Fibroblast of skin of scalp (primary cell): ENCODE measurements at places on chromosomes 5 and 9.

DNA sequence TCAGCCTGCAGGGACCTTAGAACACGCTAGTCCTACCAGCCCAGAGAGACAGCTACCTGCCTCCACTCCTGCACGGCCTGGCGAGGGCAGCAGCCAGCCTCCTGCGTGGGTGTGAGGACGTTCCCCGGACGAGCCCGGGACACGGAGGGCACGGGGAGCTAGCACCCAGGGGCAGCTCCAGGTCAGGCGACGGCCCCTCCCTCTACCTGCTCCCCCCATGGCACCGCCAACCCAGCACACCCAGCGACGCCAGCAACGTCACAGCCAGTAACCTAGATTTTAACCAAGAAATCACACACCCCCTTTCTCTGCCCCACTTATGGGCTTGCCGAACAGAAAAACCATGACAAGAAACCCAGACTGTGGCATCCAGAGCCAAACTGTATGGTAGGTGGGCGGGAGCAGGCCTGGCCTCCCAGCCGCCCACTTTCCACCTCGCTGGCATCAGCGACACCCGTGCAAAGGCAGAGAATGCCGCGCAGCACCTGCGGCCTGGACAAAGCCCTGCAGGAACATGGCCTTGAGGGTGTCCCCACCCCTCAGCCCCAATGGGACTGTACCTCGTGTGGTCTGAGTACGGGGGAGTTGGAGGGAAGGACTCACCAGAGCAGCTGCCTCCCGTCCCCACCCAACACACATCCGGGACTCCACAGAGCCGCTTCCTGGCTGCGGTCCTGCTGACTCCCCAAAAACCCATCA lies 47.9 kb downstream of the NACC2 start:
- DNase-seq: no peak

DNA sequence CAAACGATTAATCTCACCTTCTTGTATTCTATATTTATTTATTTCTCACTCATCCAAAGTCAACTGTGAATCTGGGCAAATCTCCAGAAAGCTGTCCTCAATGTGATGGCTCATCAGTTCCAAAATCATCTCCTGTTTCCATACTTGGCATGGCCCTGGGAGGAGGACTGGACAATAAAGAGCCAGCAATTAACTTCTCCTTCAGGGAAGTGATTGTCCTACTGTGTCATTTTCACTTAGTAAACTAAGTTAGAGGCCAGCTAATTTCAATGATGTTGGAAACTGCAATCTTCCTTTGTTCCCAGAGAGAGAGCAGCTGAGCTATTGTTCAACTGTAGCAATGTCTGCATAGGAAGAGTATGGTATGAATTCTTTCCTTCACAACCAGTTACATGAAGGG lies 17.5 kb downstream of the CDH12 start:
- no peak for DNase-seq

DNA sequence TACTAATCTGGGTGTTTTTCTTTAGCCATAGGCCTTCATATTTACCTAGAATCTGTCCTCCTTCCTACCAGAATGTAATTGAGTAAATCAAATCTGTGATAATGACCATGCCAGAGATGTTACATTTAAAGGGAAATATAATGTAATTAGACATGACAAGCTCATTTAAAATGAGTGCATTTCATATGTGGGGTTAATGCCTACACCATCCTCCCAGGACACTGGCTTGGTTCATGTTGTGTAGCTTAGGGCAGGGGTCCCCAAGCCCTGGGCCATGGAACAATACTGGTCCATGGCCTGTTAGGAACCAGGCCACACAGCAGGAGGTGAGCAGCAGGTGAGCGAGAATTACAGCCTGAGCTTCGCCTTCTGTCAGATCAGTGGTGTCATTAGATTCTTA lies 276.9 kb upstream of the DAP start:
- DNase-seq: no peak

- DNase-seq: peak; percentile 14
These were observed 96.7 kb upstream of the ARAP3 start for GRCh38 chr5:141778683-141779082.

DNA sequence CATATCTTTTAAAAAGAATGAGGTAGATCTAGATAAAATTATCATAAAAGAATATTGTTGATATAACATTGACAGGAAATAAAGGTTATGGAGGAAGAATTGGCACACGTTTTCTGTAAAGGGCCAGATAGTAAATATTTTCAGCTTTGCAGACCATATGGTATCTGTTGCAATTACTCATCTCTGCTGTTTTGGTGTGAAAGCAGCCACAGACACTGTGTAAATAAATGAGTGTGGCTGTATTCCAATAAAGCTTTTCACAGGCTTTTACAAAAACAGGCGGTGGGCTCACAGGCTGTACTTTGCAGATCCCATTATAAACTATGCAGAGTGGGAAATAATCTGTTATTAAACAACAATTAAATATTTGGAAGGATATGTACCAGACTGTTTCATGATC lies 87.4 kb downstream of the SGCD start:
- peak; percentile 67 for DNase-seq

DNA sequence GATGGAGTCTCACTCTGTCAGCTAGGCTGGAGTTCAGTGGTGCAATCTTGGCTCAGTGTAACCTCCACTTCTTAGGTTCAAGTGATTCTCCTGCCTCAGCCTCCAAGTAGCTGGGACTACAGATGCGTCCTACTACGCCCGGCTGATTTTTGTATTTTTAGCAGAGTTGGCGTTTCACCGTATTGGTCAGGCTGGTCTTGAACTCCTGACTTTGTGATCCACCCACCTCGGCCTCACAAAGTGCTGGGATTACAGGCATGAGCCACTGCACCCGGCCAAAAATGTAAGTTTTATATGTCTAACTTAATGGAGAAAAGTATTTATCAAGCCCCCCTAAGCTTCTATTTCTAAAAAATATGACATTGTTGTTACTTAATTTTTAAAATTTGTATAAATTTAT lies 98.2 kb upstream of the RIOK2 start:
- DNase-seq: no peak

DNA sequence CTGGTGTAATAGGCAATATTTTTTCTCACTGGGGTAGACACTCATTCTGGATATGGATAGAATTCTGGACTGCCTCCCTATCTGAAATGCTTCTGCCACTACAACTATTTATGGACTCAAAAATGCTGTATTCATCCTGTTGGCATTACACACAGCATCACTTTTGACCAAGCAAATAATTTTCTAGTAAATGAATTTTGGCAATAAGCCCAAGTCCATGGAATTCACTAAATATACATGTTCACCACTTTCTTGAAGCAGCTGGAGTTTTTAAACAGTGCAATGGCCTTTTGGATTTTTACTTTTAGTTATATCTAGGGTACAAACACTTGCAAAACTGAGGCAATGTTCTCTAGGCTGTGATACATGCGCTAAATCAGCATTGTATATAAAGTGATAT lies 724.9 kb upstream of the EDIL3 start:
- peak; percentile 15 for DNase-seq

- no peak for DNase-seq
These were observed 23.8 kb downstream of the TYRP1 start for GRCh38 chr9:12716823-12717600.

- peak; percentile 33 for DNase-seq
These were observed 181.4 kb upstream of the MAP3K1 start for GRCh38 chr5:56633950-56634349.

GRCh38 chr9:136789523-136789937 lies 1.6 kb upstream of the TMEM141 start:
- no peak for DNase-seq

- no peak for DNase-seq
These were observed 34.9 kb downstream of the NSA2 start for GRCh38 chr5:74801941-74802340.

- DNase-seq: no peak
These were observed 80.2 kb downstream of the TMC1 start for GRCh38 chr9:72601615-72602014.

DNA sequence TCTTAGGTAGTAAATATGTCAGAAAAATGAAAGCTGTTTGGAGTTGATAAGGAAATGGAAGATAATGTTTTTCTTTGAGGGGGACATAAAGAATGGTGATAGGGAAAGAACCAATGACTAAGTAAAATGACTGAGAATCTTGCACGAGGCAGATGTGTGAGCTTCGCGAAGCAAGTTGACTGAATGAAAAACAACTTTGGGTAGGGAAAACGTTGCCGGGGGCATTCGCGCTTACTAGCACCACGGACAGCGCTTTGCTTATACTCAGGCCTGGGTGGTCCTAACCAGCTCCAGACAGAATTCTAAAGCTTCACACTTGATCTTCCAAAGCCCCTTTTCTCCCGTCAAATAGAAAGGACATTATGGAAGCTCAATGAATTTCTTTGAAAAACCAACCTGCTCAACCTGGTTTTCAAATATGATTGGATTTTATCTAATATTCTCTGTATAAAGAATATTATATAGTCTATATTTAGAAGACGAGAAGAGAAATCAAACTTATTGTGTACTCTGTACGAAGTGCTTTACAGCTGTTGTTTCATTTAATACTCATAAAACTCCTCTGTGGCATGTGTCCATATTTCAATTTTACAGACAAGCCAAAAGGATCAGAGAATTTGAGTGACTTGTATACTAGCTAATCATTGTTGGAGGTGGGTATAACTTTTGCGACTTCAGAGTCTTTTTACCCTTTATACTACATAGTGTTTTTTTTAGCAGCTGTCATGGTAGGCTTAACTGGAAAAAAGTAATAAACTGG lies 1.9 kb upstream of the CDKN2B start:
- DNase-seq: peak; percentile 58

DNA sequence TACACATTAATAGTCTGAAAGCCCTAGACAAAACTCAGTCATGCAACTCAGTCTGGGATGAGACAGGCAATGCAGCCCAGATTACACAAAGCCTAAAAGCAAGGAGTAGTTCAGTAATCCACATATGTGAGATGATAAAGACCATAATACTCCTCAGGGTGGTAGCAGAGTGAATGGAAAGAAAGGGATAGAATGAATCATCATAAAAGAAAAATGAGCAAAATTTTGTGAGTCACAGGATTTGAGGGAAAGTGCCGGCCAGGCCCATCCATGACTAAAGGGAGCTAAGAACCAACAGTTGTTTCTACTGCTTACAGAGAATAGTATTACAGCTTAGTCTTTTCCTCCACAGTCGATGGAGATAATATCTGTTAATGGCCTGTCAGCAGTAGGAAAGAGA lies 90.0 kb upstream of the POU5F2 start:
- DNase-seq: peak; percentile 90

DNA sequence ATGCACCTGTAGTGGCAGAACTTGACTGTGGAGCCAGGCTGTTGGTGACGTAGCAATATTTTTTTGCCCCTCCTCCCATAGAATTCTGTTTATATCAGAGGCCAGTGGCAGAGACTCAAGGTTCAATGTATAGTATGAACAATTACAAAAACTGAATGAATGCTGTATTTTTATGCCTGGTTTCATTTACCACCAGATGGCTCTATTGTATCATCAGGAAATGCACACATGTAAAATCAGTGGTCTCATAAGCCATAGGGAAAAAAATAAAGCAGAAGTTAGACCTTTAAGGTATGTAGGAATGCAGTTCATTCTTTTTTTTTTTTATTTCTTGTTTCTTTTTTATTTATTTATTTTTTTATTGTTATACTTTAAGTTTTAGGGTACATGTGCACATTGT lies 43.6 kb downstream of the CCDC192 start:
- DNase-seq: peak; percentile 54

- DNase-seq: no peak
These were observed 60.7 kb upstream of the TSLP start for GRCh38 chr5:111010783-111011182.

DNA sequence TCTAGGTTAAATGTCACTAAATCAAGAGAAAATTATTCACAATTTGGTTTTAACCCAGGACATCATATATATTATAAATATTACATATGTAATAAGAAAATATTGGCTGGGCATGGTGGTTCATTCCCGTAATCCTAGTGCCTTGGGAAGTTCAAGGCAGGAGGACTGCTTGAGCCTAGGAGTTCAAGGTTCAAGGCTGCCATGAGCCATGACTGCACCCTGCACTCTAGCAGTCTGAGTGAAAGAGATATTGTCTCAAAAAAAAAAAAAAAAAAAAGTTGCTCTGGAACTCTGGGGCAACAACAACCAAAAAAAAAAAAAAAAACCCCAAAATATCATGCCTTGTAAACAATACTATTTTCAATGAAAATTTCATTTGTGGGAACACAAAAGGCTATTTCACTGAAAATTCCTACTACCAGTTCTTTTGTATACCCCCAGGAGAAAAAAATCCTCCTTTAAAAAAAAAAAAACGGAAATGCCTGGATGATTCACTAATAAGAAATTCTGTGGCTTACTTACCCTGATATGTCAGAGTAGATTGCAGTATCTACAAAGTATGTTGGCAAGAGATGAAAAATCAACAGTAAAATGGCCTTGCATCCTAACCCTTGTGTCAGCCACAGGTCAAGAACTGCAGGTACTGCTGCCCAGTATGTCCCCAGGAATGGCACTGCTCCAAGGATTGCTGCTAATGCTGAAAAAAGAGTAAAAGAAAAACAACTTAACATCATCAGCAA lies 22.6 kb upstream of the CTNNAL1 start:
- peak; percentile 88 for DNase-seq

GRCh38 chr9:92405818-92406217 lies 1.4 kb upstream of the OGN start:
- DNase-seq: no peak

DNA sequence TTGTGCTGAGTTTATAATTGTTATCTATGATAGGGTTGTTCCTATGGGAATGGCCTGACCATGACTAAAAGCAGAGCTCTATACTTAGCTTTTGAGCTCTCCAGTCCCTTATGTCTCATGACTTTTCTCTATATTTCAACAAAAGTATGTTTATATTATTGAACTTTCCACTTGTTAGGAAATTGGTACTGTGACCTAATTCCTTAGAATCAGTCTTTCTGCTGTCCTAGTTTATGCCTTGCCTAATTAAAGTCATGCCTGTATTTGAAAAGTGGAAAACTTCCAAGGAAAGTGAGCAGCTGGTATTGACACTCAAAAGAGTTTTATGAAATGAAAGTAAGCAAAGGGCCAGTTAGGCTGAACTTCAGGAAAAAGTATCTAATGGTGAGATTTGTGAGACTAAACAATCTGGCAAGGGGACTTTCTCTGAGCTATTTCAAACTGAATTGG lies 68.6 kb downstream of the XRCC4 start:
- DNase-seq: no peak

DNA sequence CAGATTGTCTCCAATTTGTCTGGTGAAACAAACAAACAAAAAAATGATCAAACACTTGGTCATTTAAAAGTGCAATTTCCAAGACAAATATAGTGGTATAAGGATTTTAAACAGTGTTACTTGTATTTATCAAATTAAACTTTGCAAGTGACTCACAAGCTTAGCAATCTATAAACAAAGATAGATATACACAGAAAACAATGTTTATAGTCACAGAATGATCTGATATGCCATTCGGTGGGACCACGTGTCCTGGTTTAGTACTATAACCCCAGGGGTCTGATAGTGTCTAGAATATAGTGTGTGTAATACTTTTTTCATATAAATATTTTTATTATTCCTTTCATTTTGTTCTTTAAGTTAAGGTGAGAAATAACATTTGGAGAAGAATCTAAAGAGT lies 91.3 kb downstream of the DPYSL3 start:
- no peak for DNase-seq
